ENCODE measurements at places on chromosomes 7 and 10.

- DNase-seq, result no peak
Observed at GRCh38 chr10:77909021-77909748, 17.4 kb downstream of the DLG5 start.

GRCh38 chr7:68073701-68074100 lies 1077.1 kb downstream of the TYW1 start:
- no peak for DNase-seq

DNA sequence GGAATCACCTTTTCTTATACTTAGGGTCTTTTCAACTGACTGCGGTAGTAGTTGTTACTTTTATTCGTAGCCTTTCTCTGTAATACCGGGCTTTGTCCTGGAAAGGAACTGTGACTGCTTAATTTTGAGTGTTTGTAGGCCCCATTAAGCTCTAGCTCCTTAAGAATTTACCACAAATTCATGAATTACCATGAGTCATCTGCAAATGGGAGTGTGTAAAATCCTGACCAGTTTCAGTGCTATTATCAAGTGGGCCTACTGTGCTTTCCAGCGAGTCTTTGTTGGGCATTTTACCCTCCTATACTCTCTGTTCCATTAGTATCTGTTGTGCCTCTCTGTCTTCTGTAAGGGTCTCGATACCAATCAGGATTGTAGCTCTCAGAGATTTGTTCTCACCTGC lies 49.7 kb downstream of the ZMYND11 start:
- DNase-seq, result no peak

DNA sequence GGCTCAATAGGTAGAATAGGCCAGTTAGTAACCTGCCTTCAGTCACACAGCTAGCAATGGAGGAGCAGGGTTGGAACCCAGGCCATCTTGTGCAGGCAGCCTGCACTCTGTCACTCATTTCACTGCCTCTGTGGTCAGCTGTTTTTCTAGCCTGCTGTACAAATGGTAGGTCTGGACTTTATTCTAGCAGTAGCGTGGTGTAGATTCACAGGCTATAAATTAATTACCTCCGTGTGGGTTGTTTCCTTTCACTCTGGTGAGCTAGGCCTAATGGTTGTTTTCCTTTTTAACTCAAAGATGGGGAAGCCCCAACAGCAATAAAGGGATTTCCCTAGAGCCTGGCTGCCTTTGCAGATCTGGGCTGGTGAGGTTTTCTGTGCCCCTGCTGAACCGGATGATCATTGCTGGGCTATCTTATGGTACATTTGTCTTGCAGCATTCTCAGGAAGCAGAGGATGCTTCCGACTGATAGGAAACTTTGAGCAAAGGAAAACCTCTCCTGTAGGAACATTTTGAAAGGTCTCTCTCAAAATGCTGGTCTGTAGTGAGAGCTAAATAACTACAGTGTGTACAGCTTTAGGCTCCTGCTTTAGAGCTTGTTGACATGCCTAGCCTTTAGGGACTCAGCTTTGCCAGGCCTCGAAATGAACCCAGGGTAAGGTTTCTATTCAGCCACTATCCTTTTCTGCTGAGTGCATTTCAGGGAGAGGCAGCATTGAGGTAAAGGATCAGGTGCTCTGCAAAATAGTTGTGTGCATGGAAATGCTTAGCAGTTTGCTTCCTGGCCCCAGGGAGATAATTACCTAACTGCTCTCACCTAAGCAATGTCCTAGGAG lies 157.4 kb downstream of the ST7 start:
- DNase-seq, result no peak

DNA sequence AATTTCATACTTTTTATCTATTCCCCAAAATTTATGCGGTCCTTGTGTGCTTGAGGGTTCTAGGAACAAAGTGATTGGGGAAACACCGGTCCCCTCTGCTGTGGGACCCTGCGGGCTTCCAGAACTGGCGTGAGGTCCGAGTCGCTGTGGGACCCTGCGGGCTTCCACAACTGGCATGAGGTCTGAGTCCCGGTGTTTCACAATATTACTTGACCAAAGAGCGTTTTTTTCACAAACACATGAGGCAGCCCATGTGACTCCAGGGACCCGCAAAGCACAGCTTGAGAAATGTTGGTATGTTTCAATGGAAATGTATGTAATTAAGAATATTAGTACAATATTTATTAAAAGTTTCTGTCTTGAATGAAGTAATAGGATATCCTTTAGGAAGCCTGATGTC lies 212.2 kb downstream of the MGMT start:
- DNase-seq, result no peak

- no peak for DNase-seq
Observed at GRCh38 chr7:75575488-75576121, 83.5 kb downstream of the SPDYE5 start.

GRCh38 chr10:112302335-112302734 lies 19.1 kb downstream of the TECTB start:
- no peak for DNase-seq

GRCh38 chr7:36881233-36881874 lies 157.1 kb upstream of the AOAH start:
- DNase-seq, result no peak

- DNase-seq, result no peak
Observed at GRCh38 chr7:67392596-67393438, 396.2 kb downstream of the TYW1 start.

DNA sequence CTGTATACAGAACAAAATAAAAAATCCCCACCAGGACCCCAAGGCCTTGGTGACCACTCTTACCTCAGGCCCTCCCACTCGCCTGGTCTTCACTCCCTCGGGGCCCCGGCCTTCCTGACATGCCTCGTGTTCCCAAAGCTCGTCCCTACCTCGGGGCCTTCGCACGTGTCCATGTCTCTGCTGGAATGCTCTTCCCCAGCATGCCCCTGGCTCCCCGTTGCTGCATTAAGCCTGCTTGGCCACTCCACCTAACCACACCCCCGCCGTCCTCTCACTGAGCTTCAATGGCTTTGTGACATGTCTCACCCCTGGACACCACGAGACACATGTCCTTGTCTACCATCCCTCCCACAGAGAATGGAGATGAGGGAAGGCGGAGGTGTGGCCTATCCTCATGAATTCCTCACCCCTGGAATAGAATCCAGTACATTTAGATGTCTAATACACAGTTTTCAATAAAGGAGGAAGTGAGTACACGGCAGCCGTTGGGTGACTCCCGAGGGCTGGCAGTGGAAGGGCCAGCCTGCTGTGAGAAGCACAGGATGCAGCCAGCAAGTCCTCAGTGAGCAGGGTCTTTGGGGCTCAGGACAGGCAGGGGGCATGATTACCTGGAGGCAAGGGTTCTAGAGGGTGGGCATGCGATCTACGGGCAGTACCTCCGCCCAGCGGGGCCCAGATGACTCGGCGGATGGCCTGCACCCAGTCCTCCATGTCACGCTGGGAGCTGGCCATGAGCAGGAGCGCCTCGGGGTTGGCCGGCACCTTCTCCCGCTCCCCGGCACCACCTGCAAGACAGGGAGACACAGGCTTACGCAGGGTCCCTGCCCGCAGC lies 125.7 kb downstream of the ARHGAP22 start:
- DNase-seq, result no peak

- no peak for DNase-seq
Observed at GRCh38 chr10:30436191-30436611, 2.2 kb downstream of the MAP3K8 start.

DNA sequence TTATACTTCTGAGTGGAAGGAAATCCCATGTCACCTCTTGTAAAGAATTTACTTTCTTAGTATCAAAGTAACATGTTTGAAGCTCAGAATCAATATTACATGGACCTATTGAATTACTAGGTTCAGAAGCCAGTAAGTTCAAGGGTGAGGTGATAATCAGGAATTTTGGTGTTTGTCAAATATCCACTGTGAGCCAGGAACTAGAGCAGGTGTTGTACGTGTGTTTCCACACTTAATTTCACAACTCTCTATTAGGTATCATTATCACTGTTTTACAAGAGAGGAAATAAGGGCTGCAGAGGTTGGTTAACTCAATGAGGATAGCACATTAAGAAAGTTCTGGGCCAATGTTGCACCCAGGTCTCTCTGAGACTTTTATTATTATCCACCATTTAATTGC lies 130.4 kb downstream of the KIAA1217 start:
- no peak for DNase-seq

GRCh38 chr10:94402843-94403379 lies 570 bp downstream of the TBC1D12 start:
- no peak for DNase-seq

GRCh38 chr10:31924833-31925232 lies 3.8 kb downstream of the ARHGAP12 start:
- DNase-seq, result no peak

DNA sequence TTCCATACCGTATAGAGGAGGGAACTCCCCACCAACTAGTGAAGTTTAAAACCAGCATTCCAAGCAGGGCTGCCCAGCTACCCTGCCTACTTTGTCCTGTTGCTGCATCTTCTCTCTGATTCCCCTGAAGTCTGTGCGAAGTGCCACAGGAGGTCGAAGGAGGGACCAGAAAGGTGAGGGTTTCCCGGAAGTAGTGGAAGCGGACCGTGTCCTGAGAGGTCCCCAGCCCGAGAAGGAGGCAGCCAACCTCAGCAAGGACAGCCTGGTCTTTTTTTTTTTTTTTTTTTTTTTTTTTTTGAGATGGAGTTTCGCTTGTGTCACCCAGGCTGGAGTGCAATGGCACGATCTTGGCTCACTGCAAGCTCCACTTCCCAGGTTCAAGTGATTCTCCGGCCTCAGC lies 671.9 kb upstream of the GALNT17 start:
- DNase-seq, result no peak

- no peak for DNase-seq
Observed at GRCh38 chr7:158497627-158498026, 90.0 kb downstream of the PTPRN2 start.

DNA sequence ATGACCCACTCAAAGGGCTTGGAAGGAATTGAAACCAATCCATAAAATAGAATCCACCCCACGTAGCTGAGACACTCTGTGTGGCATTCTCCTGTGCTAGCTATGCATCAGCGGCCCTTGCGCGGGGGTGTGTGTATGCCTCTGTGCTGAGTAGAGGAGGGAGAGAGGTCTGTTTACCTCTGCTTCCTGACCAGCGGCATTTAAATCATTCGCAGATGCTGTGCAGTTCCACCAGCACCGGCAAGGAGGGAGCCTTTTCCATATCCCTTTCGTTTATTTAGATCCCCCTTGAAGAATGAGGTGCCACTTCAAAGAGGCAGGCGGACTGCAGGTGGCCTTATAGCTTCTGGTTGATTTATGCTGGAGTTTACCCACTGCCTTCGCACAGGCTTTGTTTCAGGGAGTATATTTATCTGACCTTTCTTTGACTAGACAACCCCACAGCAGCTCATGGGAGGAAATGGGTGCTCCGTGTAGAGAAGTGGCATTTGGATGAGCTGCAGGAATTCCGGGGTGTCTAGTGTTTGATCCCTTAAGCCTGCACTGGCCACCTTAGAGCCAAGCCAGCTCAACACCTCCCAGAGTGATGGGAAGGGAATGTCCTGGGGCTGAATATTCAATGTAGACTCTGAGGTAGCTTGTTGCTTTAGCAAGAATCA lies 11.4 kb downstream of the C10orf53 start:
- no peak for DNase-seq

DNA sequence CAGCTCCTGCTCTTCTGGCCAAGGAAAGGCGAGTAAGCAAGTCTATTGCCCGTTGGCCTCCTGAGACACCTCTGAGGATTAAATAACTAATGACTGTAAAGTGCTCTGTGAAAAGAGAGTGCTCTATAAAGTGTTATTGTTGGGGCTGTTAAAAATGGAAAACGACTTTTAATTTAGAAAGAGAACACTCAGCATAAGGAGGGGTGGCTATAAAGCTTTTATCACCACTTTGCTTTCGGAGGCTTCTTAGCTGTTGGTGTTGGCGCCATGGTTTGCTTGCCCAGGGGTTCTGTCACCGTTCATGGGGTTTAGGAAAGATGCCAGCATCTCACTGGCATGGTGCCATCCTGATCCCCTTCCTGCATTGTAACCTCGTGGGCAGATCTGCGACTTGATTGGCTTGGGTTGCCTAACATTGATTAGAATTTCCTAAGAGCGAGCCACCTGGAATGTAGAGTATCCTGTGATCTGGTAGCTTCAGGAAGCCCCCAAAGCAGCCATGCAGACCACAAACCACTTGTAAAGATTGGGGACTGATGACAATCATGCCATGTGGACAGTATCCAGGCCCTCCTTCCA lies 509.9 kb downstream of the LRMDA start:
- DNase-seq, result no peak

DNA sequence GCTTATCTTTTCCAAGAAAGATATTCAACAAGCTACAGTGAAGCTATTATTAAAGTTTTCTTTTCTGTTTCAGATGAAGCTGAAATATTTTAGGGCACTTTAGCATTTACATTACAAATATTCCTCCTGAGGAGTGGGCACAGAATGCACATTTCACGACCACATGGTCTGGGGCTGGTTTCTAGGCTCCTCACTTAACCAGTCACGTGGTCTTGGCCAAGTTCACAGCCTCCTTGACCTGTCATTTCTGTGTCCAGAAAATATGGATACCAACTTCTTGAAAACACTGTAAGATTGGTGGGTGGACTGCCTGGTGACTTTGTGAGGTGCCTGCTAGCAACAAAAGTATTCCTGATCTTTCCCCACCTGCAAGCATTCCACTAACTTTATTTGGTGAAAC lies 70.9 kb downstream of the FAM171A1 start:
- DNase-seq, result no peak

DNA sequence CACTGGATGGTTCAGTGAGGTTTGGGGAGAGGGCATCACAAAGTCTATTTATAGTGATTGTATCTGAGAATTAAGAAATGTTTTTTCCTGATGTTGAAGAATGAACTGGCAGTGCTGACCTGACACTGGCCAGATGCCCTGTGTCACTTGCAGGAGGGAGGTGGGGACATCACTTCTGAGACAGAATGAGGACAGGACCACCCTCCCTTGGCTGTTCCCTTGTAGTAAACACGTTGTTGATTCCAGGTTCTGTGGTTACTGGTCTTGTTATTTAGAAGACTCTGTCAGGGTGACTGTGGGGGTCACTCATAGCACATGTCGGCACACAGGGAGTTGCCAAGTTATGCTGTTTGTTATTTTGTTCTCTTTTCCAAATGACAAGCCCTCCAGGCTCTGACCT lies 126.4 kb downstream of the ADCY1 start:
- DNase-seq, result no peak

DNA sequence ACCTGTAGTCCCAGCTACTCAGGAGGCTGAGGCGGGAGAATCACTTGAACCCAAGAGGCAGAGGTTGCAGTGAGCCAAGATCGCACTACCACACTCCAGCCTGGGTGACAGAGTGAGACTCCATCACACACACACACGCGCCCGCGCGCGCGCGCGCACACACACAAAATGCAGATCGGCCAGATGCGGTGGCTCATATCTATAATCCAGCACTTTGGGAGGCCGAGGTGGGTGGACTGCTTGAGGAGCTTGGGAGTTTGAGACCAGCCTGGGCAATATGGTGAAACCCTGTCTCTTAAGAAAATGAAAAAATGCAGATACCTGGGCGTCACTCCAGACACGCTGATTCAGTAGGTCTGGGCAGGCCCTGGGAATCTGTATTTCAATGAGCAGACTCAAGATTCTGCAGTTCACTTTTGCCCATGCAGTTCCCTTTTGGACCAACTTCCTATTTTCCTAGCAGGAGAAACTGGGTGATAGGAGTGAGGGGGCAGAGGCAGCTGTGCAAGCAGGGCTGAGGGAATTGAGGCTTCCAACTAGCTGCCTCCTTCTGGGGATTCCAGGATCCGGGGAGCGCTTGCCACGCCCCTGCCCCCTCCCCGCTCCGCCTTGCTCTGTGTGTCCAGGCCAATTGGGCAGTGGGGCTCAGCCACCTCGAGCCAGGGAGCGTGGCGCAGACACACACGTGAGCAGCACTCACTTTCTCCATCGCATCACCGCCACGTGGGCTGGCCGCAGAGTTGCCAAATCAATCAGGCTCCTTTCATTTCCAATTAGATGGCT lies 173.6 kb downstream of the SH3PXD2A start:
- no peak for DNase-seq

GRCh38 chr7:5143935-5144903 lies 45.8 kb upstream of the WIPI2 start:
- no peak for DNase-seq
